ENCODE measurements at places on chromosomes 2 and 18.
A peak's percentile ranks its signal among the peaks of the same experiment; 100 is the strongest.

- no peak for DNase-seq
These were observed 5.9 kb downstream of the PMAIP1 start for GRCh38 chr18:59905686-59906091.

DNA sequence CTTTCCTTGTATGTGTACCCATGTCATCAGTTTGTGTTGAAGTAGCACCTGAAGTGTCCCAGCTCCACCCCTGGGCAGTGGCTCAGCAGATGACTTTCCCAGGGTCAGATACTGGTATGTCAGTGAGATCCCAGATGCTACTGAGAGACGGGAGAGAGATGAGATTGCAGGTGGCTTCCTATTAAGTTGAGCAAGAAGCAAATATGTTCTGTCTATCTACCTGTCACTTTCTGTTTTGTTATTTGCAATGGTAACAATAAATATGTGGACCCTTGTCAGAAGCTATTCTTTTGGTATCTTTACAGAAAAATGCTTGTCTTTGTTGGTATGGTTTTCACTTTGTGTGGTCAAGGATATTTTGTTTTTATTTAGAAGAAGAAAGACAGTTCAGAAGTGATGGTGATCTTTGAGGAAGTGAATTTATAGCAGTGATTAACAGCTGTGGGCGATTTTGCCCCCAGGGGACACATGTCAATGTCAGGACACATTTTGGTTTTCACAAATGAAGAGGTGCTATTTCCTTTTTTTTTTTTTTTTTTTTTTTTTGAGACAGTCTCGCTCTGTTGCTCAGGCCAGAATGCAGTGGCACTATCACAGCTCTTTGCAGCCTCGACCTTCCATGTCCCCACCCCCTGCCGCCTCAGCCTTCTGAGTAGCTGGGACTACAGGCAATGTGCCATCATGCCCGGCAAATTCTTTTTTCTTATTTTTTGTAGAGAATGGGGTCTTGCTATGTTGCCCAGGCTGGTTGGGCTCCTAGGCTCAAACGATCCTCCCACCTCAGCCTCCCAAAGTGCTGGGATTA is 21.4 kb downstream of the MGAT5 start:
- no peak for DNase-seq

GRCh38 chr2:225456619-225457260 is 57.2 kb downstream of the NYAP2 start:
- DNase-seq, result no peak

DNA sequence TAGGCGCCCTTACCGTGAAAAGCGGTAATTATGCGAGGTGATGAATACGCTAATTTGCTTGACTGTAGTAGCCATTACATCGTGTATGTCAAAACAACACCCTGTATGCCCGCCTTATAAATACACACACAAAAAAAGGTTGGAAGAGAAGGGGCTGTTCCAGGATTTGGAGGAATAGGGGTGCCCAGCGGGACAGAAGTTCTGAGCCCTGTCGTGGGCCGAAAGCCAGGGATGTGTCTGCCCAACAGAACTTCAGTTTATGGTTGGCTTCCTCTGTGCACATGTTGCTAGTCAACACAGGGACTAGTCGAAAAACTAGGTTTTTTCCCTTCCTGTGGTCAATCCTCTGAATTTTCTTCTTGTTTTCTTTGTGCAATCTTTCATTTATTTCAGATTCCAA is 182.5 kb downstream of the ACKR3 start:
- no peak for DNase-seq

- no peak for DNase-seq
These were observed 51.1 kb upstream of the TNP1 start for GRCh38 chr2:216911008-216911407.

DNA sequence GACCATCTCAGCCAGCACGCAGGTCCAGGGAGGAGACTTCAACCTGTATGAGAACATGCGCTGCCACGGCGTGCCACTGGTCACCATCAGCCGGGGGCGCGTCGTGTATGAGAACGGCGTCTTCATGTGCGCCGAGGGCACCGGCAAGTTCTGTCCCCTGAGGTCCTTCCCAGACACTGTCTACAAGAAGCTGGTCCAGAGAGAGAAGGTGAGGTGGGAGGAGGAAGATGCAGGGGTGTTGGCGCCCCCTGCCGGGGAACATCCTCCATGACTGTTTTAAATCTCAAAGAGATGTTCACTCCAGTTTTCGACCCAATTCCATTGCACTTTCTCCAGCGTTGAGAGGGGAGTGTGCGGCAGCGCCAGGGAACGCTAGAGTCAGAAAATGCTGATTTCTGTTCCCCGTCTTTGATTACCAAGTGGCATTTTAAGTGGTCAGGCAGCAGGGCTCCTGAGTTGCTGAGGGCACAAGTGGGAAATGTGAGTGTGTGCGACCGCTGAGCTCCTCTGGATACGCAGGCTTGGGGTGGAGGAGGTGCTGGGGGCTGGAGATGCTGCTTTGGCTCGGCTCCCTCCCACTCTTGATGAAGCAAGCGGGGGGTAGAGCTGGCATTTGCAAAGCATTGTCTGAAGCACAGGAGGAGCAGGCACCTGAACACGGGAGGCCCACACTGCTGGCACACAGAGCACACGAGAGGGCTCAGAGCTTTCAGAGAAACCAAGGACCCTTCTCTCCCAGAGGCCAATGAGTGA is 27.7 kb upstream of the MAPRE3 start:
- peak; percentile 32 for DNase-seq

DNA sequence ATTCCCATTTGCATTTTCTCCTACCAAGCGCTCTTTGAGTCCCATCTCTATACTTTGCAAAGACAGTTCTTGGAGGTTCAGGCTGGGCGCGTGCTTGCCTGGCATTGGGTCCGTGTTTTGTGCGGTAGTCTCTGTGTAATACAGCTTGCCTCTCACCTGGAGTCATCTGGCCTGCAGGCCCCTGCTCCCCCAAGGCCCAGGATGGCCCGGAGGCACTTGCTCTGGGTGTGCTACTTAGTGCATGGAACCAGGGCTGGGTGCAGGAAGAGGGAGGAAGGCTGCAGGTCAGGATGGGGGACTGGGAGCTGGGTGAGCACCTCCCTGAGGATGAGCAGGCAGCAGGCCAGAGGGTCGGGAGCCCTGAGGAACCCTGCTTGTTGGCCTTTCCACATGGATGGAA is 220.9 kb downstream of the LDLRAD4 start:
- DNase-seq, result no peak

GRCh38 chr18:24443870-24444269 is 16.6 kb upstream of the HRH4 start:
- DNase-seq, result no peak

GRCh38 chr2:109062859-109063700 is 65.9 kb upstream of the SH3RF3 start:
- no peak for DNase-seq

Measured in stimulated activated CD4-positive, alpha-beta T cell treated with anti-CD3 and anti-CD28 coated beads, Interleukin-12 subunit alpha, Interleukin-12 subunit beta, amount 100 ng/mL, for 24 hours (primary cell).